NCI-H524 (cell line): ENCODE measurements at places on chromosomes 2 and 18.

DNA sequence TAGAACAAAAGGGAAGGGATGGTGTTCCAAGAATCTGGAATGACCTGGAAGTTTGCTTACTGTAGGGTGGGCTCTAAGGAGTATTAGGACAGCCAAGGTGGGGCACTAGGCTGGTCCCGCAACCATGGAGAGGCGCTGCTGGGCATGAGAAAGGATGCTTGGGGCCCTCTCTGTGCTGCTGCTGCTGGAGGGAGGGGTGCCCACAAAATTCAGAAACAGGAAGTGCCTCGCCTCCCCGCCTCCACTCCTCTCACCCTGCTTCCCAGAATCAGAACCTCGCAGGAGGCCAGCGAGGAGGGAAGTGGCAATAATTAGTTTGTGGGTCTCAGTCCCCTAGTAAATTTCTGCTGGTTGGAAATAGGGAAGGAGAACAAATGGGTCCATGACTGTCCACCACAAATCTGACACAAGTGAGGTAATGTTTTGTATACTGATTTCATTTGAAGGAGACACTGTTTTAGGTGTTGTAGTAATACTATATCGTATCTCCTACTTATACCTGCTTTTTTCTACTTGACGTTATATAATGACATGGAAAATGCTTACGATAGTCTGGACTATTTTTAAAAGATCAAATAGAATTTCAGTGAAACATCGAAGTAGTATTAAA is 7.9 kb upstream of the PDCL3 start:
- no peak for DNase-seq

- DNase-seq, result peak; percentile 87
These were observed 2.4 kb upstream of the DTNA start for GRCh38 chr18:34707670-34708069.

DNA sequence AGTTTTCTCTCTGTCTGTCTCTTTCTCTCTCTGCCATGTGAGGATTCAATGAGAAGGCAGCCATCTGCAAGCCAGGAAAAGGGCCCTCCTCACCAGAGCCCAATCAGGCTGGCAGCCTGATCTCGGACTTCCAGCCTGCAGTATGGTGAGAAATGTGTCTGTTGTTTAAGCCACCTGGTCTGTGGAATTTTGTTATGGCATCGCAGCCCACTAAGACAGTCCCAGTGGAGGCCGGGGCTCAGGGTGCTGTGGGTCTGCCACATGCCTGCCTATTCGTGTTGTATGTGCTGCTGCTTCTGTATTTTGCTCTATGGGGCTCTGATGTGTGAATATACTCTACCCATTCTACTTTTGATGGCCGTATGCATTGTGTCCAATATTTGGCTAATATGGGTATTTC is 139.0 kb upstream of the HS6ST1 start:
- DNase-seq, result no peak

GRCh38 chr2:226760412-226761194 is 39.0 kb downstream of the IRS1 start:
- peak; percentile 91 for DNase-seq

DNA sequence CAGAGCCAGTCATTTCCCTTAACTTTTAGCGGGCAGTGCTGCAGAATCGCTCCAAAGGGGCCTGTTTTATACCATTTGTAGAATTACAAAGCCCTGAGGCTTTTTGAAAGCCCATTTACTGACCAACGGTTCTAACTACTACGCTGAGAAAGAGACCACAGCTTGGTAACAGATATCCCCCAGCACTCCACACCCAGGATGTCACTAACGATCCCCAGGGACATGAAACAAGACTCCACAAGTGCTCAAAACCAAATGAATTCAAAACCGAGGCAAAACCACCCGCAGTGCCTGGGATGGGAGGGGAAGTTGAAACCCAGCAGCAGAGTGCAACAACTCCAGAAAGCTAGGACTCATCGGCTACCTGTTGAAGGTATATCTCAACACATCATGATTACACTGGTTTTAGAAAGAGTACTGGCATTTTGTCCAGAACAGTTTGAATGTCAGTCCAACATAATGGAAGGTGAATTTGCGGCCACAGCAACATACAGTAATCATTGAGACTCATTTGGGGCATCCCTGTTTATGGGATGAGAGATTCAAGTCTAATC is 33.6 kb upstream of the LRP2 start:
- peak; percentile 22 for DNase-seq

GRCh38 chr2:227222292-227222691 is 57.9 kb downstream of the COL4A3 start:
- no peak for DNase-seq

- DNase-seq, result no peak
These were observed 79.0 kb downstream of the ACVR2A start for GRCh38 chr2:147923846-147924245.

GRCh38 chr18:51789871-51790270 is 550.1 kb upstream of the DCC start:
- DNase-seq, result no peak

DNA sequence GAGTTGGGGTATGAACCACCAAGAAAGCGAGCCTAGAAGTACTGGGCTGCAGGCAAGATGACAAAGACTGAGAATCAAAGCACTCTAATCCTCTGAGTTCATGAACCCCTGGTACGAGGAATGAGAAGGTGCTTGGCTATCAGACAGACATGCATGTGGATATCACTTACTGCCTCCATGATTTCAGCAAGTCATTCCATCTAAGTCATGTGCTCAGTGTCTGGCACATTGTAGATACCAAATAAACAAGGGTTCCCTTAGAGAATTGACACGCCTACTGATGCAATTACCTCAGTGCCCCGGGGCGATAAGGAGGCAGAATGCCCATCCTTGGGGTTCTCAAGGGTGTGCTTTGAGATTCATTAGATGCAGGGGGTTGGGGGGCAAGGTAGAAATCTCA is 125.6 kb upstream of the PKDCC start:
- DNase-seq, result no peak

DNA sequence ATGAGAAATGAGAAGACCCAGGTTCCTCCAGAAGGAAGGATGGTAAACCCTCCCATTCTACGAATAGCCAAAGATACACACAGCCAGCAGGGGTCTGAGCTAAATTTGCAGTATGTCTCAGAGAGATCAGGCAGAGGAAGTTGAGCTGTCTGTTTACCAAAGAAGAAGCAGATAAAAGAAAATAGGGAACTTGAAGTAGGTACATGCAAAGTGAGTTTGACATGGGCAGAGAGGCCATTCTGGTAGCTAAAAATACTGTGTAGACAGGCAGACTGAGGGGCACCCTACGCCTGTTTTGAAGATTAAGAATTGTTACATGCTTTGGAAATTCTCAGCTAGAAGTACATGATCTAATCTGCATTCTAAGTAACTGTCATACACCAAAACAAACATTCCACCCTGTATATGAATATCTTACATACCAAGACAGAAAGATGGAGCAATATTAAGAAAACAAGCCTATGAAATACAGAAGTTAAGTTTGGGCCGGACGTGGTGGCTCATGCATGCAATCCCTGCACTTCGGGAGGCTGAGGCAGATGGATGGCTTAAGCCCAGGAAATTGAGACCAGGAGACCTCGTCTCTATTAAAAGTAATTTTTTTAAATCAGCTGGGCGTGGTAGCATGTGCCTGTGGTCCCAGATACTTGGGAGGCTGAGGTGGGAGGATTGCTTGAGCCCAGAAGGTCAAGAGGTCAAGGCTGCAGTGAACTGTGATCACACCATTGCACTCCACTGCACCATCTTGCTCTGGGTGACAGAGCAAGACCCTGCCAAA is 157.9 kb downstream of the ANKRD44 start:
- no peak for DNase-seq

GRCh38 chr18:36017232-36017631 is 44.8 kb downstream of the RMP24 start:
- DNase-seq, result peak; percentile 74

- no peak for DNase-seq
These were observed 82.6 kb downstream of the HDAC4 start for GRCh38 chr2:239318151-239318611.

DNA sequence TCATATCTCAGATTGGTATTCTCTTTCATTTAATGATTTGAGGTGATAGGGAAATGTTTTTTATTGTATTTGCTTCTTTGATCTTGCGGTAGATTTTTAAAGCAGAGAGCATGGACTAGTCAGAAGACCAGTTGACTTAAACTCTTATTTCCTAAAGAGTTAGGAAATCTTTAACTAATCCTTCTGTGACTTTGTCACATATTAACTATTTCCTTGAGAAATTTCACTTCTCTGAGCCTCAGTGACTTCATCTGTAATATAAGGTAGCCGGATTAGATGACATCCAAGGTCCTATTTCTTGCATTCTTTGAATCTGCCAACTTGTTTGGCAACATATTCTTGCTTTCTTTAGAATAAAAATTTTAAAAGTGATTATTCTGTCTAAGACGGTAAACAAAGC is 55.6 kb downstream of the MTX2 start:
- DNase-seq, result no peak

GRCh38 chr2:156309167-156309566 is 23.4 kb downstream of the NR4A2 start:
- no peak for DNase-seq

GRCh38 chr18:67386032-67386431 is 130.5 kb downstream of the DSEL start:
- DNase-seq, result no peak

DNA sequence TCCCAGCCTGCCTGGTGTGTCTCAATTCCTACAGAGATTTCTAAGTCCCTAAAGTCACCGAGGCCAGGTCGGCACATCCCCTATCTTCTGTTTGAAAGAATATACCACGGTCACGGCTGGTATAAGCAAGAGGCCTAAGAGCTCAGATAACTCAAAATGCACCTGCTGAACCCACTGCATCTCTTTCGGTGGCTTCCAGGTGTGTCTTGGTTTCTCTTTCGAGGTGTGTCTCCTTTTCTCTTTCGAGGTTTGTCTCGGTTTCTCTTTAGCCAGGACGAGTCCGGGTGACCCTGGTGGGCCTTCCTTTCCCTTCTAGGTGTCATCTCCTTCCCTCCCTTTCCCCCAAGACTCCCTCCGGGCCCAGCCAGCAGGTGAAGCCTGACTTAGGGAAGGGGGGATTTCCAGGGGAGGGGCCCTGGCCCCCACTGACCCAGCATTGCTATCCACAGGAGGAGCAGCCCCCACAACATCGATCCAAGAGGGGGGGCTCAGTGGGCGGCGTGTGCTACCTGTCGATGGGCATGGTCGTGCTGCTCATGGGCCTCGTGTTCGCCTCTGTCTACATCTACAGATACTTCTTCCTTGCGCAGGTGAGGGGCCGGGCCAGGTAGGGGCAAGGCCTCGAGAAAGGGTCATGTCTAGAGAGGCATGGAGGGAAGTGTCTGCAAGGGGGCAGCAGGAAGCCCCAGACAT is 8.4 kb downstream of the ITM2C start:
- no peak for DNase-seq

DNA sequence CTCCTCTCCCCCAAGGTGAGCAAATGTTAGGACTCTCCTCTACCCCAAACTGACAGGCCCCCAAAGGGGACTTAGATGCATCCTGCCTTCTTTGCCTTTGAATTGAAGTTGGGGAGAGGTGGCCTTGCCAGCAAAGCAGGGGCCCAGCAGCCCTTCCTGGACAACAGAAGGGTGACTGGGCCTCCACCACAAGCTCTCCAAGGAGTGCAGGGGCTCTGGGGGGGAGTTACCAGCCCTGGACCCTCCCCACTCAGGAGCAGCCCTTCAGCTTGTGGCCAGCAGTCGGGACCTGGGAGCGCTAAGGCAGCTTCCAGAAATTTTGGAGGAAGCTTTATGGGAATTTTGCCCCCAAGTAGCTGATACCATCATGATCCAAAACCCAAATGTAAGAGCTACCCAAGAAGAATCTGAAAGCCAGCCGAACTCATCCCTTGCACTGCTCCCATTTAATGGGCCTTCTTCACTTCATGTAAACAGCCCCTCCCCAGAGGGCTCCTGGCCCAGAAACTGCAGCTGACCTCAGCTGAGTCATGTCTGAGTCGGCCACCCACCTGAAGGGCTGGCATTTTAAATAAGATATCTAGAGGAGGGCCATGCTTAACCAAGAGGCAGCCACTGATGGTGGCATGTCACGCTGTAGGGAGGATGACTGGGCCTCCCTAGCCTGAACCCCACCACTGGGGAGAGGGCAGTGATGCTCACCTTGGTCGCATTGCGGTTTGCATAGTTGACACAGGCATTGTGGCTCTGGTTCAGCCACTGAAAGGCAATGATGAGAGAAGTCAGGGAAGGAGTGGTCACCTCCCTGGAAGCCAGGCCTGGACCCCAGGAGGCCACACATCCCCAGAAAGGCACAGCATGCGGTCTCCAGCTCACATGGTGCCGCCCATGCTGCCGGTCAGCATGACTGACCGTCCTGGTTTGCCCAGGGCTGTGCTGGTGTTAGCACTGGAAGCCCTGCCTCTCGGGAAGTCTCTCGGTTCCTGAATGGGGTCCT is 71.5 kb downstream of the SFXN5 start:
- DNase-seq, result no peak

- DNase-seq, result no peak
These were observed 1116.2 kb downstream of the SUCLG1 start for GRCh38 chr2:83342860-83343329.

GRCh38 chr18:58431215-58431614 is 197.7 kb downstream of the ALPK2 start:
- DNase-seq, result no peak

GRCh38 chr2:190340369-190340768 is 3.0 kb upstream of the INPP1 start:
- DNase-seq, result peak; percentile 19

GRCh38 chr2:85810371-85811179 is 56.8 kb downstream of the ATOH8 start:
- no peak for DNase-seq

DNA sequence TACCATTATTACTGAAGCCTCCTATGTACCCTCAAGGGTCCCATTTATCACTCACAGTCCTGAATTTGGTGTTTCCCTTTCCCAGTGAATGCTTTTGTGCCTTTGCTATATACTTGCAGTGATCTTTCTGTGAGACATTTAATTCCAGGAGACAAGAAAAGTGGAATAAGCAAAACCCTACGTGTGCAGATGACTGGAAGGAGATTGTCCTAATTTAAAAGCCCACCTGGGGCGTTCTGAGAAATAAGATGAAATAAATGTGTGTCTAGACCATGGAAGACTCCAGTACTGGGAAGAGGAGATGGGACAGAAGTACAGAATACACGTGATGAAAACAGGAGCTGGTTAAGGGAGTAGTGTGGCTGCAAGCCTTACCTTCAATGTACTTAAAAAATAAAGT is 19.3 kb downstream of the TYMS start:
- no peak for DNase-seq
